Stimulated activated CD8-positive, alpha-beta memory T cell treated with anti-CD3 and anti-CD28 coated beads, Interleukin-4, amount 100 ng/mL, for 1 hour (primary cell): ENCODE measurements at places on chromosomes 11 and 22.

DNA sequence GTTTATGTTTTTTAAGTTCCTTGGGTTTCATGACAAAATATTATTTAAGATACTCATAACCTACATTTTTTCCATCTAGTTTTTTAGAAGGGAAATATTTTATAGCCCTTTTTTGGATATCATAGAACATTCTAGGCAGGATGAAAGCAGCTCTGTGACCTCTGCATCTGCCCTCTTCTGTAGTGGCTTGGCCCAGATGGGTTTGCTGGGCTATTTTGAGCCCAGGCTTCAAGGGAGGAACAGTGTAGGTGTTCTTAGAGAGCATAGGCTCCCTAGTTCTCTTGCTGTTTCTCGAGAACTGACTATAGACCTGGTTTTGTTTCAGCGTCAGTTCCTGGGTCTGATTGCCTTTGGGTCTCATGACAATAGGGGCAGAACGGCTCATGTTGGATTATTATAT is 32.2 kb downstream of the DIXDC1 start:
- no peak for DNase-seq

DNA sequence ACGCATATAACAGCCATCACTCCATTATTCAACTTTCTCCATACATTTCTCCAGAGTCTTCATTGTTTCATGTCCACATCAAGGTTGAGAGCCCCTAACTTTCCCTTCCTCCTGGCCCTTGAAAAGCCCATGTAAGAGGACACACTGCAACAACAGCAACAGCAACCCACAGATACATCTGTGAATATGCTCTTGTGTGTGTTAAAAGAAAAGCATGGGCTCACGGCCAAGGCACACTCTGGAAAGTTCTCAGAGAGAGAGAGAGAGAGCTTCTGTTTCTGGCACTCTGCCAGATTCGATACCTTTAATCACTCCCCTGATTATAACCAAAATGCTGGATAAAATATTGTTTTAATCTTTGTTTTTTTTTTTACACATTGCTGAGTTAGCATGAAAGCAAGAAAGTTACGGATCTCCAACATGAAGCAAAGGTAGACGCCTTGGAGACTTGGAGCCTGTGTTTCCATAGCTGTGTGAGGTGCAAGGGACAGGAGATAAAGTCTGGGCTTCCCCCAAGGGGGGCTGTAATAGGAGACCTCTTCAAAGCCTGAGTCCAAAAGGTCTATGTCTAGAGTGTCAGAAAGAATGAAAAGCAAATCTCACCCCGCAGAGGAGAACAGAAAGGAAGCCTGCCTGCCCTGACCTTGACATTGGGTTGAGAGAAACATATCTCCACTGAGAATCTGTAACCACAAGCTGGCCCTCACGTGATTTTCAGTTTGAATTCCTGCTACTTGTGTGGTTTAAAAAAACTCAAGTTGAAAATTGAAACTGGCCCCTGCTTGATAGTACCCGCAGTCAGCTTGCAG is 33.7 kb upstream of the MPPED1 start:
- no peak for DNase-seq

DNA sequence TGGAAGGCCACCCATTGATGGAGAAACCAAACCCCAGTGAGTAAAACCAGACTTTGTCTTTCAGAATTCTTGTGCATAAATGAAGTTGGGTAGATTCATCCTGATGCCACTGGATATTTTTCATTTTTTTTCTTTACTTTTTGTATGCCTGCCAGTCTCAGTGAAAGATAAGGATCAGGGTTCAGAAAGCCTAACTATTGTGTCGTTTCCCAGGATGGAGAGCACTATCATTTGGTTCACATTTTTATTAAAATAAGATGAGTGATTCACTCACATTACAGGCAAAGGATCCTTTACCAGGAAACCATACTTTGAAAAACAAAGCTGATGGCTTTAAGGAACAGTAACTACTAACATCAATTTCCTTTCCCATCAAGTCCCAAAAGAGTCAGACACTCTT is 52.0 kb downstream of the ARFGAP2 start:
- no peak for DNase-seq

DNA sequence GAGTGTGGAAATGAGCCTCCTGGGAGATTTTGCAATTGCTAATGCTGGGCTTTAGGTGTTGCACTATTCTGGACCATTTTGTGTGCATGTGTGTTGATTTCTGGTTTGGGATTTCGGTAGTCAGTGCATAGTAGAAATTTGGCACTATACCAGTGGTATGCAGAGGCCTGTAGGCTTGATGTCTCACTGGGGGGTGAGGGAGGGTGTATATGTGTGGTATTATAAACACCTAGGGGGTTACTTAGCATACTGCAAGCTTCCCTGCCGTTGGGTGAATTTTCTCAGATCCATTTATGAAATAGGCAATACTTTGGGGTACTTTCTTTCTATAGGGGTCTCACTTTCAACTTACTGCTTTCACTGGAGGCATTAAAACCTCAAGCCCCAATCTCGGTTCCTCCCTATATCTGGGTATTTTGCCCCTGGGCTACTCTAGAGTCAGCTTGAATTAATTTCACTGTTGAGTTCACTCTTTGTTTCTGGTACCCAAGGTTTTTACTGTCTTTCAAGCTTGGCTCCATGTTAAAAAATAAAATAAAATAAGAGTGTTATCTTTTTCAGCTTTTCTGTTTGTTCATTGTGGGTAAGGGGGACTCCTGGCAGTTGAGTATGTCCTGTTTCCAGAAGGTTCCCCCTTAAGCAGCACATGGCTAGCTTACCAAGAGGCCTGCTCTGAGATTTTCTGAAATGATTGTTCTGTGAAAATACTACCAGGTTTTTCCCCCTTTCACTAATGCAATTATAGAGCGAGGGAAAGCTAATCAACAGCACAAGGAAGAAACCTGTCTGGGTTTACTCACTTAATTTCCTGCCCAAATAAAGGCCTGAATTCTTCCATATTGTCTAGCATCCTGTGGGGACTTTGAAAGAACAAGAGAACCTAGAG is 45.8 kb downstream of the PPFIBP2 start:
- DNase-seq = no peak

GRCh38 chr11:86889001-86889341 is 66.2 kb downstream of the FZD4 start:
- no peak for DNase-seq

- no peak for DNase-seq
Observed at GRCh38 chr11:123235656-123236261, 40.7 kb upstream of the CLMP start.

GRCh38 chr22:47210112-47210657 is 447.7 kb downstream of the TBC1D22A start:
- no peak for DNase-seq

DNA sequence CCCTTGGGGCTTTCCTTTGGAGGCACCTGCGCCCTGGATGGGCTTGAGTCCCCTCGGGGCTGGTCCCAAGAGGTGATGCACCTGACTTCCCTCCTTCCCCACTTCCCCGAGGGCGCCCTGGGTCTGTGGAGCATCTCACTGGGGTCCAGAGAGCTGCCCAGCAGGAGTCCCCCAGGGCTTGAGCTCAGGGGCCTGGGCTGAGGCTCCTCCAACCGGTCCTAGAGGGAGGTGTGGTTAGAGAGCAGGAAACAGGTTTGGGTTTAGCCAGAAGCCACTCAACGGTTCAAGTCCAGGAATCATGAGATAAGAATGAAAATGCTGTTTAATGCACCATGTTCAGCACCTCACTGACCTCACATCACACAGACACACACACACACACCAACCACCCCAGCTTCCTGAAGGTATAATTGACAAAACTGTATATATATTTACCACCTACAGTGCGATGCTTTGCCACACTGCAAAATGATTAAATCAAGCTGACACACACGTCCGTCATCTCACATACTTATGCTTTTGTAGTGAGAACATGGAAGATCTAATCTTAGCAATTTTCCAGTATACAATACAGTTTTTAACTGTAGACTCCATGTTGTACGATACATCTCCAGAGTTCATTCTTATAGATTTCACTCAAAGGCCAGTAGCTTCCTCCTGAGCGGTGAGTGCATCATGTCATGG is 628 bp upstream of the IGLL1 start:
- no peak for DNase-seq

- DNase-seq = no peak
Observed at GRCh38 chr11:87924125-87924524, 251.1 kb downstream of the RAB38 start.

DNA sequence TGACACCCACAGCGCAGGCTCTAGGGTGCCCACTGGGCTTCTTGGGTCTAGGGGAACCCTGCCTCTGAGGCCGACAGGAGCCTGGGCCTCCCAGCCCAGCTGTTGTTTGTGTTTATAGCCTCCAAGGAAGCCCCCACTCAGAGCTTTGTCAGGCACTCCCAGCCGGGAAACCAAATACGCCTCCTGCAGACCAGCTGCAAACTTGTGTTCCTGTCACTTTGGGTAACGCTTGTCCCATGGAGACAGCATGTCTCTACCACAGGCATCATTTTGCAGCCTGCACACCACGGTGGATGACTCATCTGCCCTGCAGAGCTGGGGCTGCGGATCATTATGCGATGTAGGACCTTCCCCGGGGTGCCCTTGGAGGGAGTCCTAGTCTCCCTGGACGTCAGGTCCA is 40.6 kb upstream of the CRYBB3 start:
- no peak for DNase-seq

DNA sequence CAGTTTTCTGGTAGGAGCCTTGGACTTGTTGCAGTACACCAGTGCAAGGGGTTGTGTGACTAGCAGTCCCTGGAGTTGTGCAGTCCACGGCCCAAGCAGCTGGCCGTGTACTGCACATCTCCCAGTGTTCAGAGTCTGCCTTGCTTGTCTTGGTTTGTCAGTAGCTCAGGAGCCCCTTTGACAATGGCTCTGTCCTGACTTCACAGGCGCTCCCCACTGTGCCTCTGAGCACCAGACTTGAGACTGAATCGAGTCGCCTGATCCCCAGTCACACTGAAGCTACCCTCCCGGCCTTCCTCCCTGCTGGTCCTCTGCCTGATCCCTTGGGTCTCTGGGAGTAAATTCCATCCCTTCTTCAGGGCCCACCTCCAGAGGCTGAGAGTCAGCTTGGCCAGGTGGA is 19.4 kb downstream of the SYNGR1 start:
- no peak for DNase-seq
